ENCODE measurements at places on chromosomes 2 and 18. TPM values are rescaled to one million over a fixed set of nuclear protein-coding genes. Genes with fewer than 3 reads are reported as not detected.

EMILIN1 gene
- 126 TPM for total RNA-seq

DNA sequence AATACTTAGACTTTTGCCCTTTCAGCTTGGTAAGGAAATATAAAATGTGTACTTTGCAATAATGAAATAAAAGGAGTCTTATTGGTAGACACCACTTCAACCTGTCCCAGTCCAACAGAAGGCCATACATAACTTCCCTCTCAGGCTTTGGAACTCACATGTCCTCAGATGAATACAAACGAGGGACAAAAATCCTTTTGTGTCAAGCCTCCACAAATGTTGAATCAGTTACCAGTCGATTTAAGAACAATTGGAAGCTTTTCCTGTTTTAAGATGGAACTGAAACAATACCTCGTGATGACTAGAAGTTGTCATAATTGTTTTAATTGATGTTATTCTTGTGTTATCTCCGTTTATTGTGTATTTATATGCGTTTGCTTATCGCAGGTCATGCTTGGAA is 385.1 kb upstream of the POU3F3 start:
- DNase-seq, result no peak

DNA sequence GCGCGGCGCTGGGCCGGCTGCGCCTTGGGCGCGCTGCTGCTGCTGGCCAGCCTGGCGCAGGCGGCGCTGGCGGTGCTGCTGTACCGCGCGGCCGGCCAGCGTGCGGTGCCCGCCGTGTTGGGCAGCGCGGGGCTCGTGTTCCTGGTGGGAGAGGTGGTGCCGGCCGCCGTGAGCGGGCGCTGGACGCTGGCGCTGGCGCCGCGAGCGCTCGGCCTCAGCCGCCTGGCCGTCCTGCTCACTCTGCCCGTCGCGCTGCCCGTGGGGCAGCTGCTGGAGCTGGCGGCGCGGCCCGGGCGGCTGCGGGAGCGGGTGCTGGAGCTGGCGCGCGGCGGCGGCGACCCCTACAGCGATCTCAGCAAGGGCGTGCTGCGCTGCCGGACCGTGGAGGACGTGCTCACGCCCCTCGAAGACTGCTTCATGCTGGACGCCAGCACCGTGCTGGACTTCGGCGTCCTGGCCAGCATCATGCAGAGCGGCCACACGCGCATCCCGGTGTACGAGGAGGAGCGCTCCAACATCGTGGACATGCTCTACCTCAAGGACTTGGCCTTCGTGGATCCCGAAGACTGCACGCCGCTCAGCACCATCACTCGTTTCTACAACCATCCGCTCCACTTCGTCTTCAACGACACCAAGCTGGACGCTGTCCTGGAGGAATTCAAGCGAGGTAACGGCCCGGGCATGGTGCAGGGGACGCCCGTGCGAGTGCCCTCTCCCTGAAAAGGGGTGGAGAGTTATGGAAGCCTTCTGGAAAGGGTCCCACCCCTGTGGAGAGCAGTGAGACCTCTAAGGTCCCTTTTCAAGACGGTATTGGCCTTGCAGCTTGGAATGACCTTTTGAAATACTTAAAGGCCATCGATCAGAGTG is 1.0 kb downstream of the CNNM3 start:
- DNase-seq, result no peak

DNA sequence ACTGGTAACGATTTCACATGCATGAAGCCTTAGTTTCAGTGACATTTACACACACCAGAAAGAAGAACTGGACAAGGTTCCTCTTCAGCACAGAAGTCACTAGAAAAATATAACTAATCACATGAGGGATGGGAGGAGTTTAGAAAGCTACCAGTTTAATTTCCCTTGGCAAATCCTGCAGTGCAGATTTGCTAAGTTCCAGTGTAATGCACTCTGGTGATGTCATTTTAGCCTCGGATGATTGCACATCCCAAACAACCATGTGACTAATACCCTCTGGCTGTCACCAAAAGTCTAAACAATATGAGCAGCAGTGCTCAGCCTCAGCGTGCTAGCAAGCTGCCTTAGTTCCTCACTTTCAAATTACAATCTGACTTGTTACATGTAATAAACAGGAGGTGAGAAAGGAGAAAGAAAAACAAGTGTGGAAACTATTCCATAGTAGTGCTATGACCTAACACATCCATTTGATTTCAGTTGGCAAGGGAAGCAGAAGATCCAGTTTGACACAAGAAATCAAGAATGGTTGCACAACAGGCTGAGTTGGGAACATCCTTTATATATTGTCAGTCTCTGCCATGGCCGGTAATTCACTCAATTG is 35.3 kb upstream of the PPP1CB start:
- DNase-seq, result no peak

INO80B gene
- 28.0 TPM for total RNA-seq

HOXD13 gene
- total RNA-seq, result not detected

GRCh38 chr2:199230091-199230490 is 227.6 kb downstream of the SATB2 start:
- DNase-seq, result no peak

INO80C gene
- 18.2 TPM for total RNA-seq

PTMA gene
- 639 TPM for total RNA-seq

- DNase-seq, result no peak
These were observed 1341.5 kb upstream of the ACVR2A start for GRCh38 chr2:146503366-146503765.

GRCh38 chr2:239136762-239137161 is 264.1 kb downstream of the HDAC4 start:
- DNase-seq, result no peak

- DNase-seq, result no peak
These were observed 1.6 kb upstream of the SLC66A2 start for GRCh38 chr18:79952996-79953559.

DNA sequence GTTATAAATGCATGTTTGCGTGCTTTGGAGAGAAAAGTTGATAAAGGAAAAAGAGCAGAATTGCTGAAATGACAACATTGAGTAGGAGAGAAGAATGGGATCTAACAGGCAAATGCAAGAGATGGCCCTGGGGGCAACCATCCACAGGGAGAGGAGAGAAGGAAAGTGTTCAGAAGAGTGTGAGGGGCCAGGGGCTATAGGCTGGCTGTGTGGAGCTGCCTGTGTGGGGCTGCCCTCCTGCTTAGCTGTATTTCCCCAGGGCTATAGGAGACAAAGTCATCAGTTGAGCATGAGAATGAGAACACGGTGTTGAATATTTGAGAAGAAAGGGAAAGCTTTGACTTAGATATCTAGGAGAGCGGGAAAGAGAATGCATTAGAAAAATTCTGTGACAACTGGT is 572.0 kb downstream of the SOX11 start:
- no peak for DNase-seq

- DNase-seq, result no peak
These were observed 501.9 kb upstream of the KLHL29 start for GRCh38 chr2:22883054-22883453.

GRCh38 chr2:217827430-217828201 is 175.2 kb downstream of the TNS1 start:
- DNase-seq, result peak; percentile 45

GRCh38 chr2:187302116-187302515 is 145.9 kb downstream of the CALCRL start:
- DNase-seq, result no peak

- no peak for DNase-seq
These were observed 1.8 kb upstream of the HDAC4 start for GRCh38 chr2:239402666-239403065.

DNA sequence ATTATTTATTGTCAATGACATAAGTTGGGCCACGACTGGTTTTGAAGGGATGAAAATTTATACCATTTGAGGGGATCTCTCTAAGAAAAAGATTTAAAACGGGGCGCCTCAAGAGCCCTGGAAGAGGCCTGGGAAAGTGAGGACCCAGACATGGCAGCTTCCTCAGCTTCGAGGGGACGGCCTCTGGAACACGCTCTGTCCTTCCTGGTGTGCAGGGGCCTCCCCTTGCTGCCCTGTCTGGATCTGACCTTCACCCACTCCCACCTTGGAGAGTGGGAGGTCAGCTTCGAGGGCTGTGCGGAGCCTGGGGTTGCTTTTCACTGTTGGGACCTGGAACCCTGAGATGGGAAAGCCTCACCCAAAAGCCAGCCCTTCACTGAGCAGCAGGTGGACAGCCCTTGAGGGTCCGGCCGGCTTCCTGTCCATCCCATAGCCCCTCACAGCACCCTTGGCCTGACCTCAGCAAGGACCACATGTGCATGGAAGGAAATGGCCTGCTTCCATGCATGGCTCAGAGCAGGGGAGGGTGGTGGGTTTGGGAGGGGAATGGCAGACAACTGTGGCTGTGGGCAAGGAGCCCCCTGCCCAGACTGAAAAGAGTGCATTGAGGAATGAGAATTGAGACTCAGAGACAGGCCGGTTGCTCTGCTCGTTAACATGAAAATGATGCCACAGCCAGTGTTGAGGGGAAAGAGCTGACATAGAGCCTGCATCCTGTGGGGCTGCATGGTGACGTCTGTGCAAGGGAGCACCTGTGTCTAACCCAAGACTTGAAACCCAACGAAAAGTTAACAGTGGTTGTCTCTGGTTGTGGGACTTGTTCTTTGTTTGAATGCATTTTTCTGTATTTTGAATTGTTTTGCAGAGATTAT is 16.3 kb downstream of the FBLN7 start:
- DNase-seq, result no peak
